Tongue (tissue), 3 donors: ENCODE measurements at places on chromosomes 12 and 14. TPM values are rescaled to one million over a fixed set of nuclear protein-coding genes. Genes with fewer than 3 reads are reported as not detected.

MANSC4 gene
- not detected for total RNA-seq

- DNase-seq: no peak
These were observed 456.8 kb downstream of the MED13L start for GRCh38 chr12:115820656-115821055.

DNA sequence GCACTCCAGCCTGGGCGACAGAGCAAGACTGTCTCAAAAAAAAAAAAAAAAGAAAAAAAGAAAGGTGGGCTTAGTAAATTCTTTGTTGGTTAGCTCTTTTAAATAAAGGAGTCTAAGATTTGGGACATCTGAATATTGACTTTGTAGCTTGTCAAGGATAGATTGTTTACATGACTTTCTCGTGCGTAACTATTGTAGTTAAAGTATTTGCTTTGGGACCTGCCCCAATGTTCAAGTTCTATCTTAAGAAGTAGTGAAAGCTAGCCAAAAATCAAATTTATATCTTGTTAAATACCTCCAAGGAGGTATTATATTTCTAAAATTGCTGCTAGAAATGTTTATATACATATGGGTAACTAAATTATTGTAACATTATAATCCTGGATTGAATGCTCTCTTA, 32.4 kb downstream of the PTPN21 start:
- peak; percentile 8 for DNase-seq

GRCh38 chr12:62934239-62934798, 631 bp downstream of the PPM1H start:
- peak; percentile 40 for DNase-seq

DNA sequence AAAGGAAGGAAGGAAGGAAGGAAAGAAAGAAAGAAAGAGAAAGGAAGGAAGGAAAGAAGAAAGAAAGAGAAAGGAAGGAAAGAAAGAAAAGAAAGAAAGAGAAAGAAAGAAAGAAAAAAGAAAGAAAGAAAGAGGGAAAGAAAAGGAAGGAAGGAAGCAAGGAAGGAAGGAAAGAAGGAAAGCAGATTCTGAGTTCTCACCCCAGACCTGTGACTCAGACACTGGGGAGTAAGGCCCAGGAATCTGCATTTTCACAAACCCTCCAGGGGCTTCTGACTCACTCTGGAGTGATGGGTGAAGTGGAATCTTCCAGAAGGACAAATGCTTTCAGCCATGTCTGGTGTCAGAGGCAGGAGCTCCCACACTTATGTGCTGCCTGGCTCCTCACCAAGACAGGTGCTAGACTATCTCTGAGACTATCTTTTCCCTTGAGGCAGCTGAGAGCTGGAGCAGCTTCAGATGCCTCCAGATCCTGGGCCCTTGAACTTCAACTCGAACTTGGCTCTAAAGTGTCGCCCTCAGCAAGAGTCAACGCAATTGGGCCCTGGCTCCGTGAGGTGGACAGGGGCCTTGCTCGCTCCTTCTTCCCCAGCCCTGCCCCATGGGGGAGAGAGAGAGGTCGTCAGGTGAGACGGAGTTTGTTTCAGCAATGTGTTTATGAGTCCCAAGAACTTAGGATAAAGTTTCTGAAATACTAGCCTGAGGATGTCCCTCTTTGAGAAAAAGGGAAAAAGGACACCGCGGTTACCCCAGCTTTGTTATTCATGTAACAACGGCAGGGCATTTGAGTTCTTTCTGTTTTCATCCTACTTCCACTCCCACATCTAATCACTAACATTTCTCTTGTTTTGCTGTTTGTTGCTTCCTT, 19.8 kb upstream of the SCARB1 start:
- peak; percentile 58 for DNase-seq
